ENCODE measurements at places on chromosomes 1 and 21.

DNA sequence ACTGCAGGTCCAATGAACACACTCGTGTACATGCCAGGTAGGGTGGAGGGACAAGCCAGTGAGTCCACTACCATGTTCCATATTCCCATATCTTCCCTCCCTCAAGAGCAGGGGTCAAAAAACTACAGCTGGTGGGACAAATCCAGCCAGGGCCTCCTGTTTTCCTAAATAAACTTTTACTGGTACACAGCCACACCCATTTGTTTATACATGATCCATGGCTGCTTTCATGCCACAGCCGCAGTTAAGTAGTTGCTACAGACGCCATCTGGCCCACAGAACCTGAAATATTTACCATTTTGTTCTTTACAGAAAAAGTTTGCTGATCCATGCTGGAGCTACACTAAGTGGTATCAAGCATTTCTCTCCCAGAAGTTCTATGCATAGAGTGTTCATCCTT is 42.4 kb downstream of the CASQ2 start:
- DNase-seq: no peak

DNA sequence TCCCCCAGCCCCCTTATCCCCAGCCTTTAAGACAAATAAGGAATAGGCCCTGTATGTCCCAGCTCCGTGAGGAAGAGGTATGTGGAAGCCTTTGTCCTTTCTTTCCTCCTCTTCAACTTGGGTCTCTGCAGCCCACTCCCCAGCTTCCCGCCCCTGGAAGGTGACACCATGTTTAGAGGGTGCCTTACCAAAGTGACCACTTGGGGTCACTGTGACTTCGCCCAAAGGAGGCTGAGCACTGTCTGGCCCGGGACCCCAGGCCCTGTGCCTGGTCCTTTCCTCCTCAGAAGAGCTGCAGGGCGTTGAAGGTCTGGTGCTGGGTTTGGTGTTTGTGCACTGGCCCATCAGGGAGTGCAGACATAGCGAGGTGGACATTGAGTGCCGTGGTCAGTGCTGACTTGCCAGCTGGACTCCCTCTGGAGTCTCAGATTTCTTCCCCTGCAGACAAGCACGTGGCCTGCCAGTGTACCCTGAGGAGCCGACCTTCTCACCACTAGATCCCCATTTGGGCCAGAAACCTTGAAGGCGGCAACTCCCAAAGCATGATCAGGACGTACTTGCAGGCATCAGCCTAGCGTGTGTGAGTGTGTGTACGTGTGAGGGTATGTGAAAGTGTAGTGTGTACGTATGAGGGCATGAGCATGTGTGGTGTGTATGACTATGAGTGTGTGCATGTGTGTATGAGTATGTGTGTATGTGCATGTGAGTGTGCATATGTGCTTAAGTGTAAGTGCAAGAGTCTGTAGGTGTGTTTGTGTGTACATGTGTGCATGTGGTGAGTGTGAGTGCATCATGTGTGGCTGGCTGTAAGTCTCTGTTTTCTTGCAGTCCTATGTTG is 181.4 kb upstream of the KIAA0040 start:
- DNase-seq: no peak

DNA sequence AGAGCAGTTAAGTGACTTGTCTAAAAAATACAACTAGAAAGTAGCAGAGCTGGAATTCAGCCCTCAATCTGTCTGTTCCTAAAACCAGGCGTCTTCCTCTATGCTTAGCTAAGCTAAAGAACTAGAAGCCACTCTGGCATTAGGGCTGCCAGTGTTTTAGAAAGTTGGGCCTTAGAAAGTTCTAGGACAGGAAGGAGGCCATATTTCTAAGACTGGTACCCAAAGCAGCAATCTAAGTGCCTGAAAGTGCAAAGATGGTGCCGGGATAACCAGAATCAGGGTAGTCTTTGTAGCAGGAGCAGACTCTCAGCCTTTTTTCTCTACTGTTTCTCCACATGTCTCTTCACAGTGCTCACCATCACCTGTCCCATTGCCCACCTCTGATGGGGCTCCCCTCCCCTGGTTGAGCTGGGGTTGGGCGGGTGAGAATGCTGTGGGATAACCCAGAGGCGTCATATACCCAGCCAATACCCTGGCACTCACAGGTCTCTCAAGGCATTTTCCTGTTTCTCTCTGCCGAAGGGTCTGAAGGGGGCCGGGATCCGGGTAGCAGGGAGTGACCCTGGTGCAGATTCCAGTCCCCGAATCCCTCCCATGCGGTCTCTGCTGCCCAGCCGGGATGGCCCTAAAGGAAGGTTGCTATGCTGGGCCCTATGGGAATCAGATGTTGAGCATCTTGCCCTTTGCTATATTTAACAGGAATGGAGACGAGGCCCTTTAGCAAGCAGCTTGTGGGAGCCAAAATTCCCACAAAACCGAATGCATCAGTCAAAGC is 1.1 kb upstream of the RCSD1 start:
- DNase-seq: no peak

DNA sequence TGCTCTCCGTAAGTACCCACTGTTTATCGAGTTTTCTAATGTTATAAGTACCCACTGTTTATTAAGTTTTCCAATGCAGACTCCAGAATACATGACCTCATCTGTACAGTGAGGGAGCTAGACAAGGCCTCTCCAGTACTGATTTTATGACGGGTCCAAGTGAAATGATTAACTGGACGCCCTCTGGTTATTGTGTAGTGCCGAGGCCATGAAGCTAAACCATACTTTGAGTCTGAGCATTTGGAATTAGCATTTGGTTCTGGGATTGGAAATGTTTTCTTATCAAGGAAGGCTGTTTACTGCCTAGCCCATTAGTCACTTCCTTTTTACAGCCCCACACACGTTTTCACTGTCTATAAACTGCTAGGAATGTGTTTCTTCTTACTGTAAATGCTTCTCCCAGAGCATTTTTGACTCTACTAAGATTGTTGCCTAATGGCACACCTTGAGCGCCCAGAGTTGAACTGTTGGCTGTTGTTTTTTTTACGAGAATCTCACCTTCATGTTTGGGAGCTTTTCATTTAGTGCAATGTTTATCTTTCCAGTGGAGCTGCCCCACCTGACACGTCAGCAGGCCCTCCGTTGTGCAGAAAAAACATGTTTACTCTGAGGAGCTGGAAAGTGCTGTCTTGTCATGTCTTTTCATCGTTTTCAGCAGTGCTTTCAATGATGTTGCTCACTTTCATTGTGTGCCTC is 26.9 kb downstream of the SPATA46 start:
- no peak for DNase-seq

DNA sequence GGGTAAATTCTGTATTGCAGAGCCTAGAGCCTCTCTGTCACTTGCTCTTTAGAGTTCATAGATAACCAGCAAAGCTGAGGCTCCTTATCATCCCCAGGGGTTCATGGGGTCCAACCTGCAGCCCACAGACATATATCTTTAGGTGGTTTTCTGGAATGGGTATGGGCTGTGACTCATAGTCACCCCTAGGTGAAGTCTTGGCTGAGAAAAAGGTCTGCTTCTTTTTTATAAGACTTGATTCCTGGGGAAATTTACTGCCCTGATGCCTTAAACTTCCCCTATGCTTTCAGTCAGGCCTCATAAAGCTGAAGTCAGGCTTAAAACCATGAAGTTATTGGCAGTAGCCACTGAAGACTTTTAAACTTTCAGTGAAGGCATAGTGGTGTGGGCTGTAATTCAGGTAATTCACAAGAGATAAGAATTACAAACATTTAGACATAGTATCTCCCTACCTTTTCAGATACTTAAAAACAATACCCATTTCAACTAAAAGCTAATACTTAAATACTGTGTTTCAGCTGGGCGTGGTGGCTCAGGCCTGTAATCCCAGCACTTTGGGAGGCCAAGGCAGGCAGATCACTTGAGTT is 46.8 kb downstream of the MACO1 start:
- DNase-seq: no peak

DNA sequence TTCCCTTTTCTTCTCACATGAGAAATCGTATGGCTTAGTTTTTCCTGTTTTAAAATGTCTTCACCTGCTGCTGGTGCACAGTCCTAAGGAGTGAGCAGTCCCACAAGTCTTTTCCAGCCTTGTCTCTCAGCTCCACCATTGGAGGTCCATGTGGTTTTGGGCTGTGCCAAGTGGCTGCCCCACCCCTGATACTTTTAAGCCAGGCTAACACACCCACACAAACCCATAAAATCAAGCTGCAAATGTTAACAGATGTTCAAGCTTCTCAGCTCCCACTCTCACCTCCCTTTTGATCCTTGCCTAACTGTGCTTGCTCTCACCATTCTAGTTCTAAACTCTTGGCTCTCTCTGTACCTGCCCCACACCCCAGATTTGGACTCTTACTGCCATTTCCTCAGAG is 74.5 kb upstream of the COL24A1 start:
- DNase-seq: no peak
